ENCODE measurements at places on chromosomes 13 and 19. TPM values are rescaled to one million over a fixed set of nuclear protein-coding genes. Genes with fewer than 3 reads are reported as not detected.

GRCh38 chr13:22112956-22113745 lies 442.3 kb downstream of the FGF9 start:
- DNase-seq = no peak

DNA sequence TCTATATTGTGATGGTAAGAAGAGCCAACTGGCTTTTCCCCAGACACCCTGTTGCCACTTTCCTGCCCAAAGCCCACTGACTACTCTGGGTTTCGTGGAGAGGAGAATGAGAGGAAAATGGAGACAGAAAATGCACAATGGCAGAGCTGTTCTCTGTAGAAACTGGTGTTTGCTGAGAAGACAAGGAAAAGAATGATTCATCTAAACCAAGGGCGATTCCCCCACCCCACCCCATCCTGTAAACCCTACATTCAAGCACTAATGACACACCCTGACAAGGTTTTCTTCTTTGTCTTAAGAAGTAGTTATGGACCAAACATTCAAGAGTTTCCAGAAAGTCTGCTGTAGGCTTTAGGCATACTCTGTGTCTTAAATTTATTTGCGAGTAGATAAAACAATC lies 68.8 kb downstream of the DOCK9 start:
- DNase-seq = no peak

LILRB4 gene
- total RNA-seq = 4.6 TPM

GRCh38 chr19:17103177-17103576 lies 27.6 kb downstream of the MYO9B start:
- no peak for DNase-seq

DNA sequence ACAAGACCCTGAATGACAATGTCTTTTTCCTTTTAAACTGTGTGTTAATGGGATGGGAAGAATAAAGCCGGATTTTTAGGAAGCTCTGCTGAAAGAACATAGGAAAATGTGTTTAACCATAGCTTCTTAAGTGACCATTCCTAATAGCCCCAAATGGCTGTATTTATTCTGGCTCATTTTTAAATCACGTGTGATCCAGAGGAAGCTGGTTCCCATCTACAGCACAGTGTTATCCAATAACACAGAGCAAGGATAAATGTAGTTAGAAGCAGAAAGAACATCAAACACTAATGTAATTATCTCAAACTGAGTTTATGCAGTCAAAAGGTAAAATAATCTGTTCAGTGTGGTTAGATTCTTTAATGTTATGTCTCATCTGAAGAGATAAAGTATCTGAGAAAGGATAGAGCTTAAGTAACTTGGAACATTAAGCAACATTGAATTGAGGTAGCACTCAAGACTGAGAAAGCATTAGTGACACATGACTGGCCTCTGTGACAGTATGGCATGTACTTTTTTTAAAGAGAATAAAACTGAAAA lies 853.3 kb downstream of the GPC5 start:
- DNase-seq = peak; percentile 70

DNA sequence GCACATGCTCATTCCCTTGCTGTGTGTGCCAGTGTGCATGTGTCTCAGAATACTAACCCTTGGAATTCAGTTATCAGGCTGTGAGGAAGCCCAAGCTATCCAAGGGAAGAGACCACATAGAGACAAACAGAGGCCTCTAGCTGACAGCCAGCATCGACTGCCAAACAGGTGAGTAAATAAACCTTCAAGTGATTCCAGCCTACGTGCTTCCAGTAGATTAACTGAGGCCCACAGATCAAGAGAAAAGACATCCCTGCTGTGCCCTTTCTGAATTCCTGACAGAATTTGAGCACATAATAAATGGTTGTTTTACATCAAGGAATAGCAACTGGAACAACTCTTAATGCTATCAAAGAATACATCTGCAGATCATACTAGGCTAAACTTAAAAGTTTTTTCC lies 17.5 kb downstream of the ZC3H13 start:
- DNase-seq = no peak

- DNase-seq = no peak
These were observed 364 bp downstream of the CKM start for GRCh38 chr19:45322311-45322710.

CALR3 gene
- total RNA-seq = not detected
